ENCODE measurements at places on chromosomes 2 and 18.

DNA sequence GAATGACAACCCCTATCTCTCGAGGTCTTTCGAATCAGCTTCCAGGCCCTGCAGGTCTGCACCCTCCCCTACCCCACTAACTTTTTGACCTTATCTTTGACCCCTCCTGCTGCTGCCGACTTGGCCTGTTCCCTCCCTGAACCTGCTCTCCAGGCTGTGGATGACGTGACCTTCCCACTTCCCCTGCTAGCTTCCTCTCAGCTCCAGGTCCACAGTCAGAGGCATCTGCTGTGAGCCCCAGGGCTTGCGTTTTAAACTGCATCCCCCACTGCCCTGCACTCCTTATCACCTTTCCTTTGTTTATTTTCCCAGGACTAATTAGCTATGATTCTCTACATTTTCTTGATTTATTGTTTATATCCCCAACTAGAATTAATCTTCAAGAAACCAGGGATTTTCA lies 71.2 kb upstream of the ALKAL2 start:
- DNase-seq = no peak

GRCh38 chr2:104734937-104735586 lies 118.9 kb upstream of the POU3F3 start:
- DNase-seq = no peak

- no peak for DNase-seq
These were observed 750.8 kb upstream of the ID2 start for GRCh38 chr2:7930800-7931635.

GRCh38 chr2:96549967-96550786 lies 13.6 kb downstream of the ARID5A start:
- DNase-seq = no peak

GRCh38 chr2:20589975-20590703 lies 60.8 kb downstream of the HS1BP3 start:
- no peak for DNase-seq

GRCh38 chr18:2274613-2275012 lies 296.7 kb downstream of the METTL4 start:
- DNase-seq = no peak

DNA sequence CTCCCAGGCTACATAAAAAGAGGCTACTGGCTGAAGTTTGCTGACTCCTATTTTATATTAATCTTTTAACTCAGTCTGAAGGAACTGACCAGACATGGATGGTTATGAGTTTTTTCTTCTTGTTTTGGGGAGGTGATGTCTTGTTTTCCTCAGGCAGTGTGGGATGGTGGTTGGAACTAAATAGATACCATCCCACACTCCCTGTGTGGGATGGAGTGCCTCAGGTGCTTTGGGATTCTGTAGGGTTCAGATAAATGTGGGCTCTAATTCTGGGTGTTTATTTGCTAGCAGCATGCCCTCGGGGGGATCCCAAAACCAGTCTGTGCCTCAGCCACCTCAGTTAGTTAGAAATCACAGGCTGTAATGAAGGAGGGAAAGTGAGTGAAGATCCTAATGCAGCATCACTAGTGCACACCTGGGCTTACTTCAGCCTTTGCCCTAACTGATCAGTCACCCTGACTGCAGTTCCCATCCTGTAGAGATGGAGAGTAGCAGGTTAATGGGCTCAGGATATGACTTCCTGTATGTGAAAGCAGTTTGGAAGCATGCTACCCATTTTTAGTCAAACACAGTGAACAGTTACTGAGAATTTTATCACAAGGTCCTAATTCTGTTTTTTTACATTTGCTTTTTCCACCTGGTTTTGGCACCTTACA lies 132.2 kb downstream of the SPTBN1 start:
- DNase-seq = no peak

DNA sequence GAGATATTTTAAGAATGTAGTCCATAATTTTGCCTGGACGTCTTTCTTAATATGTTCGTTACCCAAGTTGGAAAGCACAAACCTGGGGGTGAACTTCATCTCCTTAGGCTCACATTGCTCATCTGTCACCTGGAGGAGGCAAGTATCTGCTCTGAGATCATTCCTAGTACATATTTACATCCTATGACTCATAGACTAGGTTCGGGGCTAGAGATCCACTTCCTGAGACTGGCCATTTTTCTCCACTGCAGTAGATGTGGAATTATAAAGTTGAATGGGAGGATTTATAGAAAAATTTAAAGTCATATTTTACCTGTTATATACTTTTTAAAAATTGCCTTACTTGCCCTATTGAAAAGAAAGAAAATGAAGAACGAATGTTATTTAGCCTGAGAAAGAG lies 77.5 kb upstream of the PROKR1 start:
- no peak for DNase-seq

DNA sequence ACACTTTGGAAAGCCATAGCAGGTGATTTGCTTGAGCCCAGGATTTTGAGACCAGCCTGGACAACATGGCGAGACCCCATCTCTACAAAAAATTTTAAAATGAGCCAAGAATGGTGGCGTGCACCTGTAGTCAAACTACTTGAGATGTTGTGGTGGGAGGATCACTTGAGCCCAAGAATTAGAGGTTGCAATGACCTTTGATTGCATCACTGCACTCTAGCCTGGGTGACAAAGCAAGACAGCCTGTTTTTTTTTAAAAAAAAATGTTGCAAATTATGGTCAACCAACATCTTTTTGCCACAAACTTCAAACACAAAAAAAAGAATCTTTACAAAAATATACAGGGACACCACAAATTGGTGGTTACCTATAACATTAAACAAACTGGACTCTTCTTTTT lies 40.3 kb downstream of the MEX3C start:
- DNase-seq = no peak

GRCh38 chr2:72131916-72132841 lies 15.5 kb downstream of the CYP26B1 start:
- DNase-seq = no peak

GRCh38 chr2:146844226-146844990 lies 1000.4 kb upstream of the ACVR2A start:
- no peak for DNase-seq

DNA sequence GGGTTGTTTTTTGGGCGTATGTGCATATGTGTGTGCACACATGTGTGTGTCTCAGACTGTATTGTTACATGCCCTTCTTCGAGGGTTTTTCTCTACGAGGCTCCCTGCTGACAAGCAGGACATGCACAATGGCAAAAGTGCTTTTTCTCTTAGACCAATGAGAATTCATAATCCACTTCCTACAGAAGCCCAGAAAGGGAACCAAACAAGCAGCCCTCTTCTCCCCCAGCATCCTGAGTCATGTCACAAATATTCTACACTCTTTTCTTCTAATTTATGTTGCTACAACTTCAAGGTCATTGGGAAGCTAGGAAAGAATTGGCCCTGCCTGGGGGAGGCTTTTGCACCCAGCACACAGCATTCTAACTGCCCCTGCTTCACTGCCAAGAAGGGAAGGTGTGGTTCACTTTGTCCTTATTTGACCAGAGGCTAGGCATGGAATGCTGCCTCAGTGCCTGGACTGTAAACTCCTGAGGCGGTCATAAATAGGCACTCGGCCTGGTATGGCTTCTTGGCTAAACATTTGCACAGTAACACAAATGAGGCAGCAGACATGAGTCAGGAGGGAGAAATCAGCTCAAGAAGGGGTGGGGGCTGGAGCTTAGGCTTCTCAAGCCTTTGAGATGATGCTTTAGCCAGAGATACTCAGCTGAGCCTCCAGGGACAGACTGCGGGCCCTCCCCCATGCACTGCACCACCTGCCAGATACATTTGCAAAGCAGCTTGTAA lies 92.7 kb upstream of the KLF7 start:
- DNase-seq = no peak

DNA sequence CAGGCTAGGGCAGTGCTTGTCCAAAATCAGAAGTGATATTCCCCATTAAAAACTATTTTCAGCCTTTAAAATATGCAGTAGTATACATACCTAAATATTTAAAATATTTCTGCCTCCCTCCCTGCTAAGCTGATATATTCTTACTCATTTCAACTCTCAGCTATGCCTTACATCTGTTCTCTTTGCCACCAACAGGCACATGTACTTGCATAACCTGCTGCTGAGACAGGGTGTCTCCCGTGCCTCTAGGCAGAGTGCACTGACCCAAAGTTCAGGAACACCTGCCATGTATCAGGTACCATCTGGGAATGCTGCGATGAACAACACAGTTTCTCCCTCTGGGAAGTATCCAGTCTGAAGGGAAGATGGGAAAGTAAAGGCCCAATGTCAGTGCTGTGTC lies 91.7 kb downstream of the STK39 start:
- DNase-seq = no peak

GRCh38 chr2:40751981-40752380 lies 300.1 kb upstream of the SLC8A1 start:
- DNase-seq = no peak

- no peak for DNase-seq
These were observed 8.3 kb downstream of the ZCCHC2 start for GRCh38 chr18:62531078-62531477.

DNA sequence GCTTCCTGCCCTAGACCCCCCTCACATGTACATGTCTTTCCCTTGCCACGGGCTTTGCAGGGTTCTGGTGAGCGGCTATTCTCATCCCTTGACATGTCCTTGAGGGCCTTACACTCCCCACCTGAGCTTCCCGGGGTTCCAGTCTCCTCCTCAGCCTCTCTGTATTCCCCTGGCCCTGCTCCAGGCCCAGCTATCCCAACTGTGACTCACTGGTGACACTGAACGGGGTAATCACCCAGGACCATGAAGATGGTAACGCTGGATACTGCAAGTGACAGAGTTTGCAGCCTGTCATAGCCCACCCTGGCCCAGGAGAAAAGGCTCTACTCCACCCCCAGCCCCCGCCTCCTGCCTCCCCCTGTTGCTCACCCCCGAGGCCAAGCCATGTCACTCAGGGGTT lies 27.3 kb downstream of the KIF3C start:
- DNase-seq = no peak

- no peak for DNase-seq
These were observed 263.8 kb downstream of the TCF4 start for GRCh38 chr18:55324166-55324565.

DNA sequence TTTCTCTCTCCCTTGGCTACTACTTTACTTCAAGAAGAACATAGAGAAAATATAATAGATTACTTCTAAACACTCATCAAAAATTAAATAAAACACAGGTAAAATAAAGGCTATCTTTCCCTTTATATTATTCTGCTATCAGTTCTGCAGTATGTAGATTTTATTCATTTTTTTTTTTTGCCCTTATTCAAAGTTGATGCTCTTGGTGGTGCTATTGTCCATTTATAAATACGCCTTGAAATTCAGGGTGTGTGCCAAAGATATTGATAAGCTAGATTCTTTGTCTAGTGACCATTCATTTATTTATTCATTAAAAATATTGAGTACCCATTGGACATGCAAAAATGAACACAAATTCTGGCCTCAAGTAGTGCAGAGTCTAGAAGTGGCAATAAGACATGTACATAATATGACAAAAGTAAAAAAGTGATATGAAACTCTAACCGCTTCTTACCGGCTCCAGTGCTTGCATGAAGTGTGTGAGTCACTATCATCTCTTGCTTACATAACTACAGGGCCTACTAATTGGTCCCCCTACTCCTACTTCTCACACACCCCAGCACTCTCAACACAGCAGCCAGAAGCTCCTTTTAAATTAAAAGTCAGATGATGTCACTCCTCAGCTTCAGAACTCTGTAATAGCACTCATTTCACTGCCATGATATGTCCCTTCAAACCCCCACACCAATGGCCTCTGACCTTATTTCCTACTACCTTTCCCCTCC lies 208.3 kb upstream of the FANCL start:
- no peak for DNase-seq

DNA sequence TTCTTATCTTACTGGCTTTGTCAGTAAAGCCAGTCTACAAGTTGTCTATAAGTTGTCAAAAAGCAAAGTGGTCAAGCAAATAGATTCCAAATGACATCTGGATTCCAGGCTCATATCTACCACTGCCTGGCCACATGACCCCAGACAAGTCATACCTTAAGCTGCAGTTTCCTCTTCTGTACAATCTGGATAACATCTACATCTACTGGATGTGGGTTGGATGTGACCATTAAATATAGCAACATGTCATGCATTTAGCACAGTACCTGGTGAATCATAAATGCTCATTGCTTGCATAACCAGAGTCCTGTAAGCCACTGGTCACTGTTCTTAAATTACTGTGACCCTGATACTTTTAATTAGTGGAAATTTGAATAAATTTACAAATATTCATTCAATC lies 16.8 kb downstream of the COBLL1 start:
- DNase-seq = no peak

DNA sequence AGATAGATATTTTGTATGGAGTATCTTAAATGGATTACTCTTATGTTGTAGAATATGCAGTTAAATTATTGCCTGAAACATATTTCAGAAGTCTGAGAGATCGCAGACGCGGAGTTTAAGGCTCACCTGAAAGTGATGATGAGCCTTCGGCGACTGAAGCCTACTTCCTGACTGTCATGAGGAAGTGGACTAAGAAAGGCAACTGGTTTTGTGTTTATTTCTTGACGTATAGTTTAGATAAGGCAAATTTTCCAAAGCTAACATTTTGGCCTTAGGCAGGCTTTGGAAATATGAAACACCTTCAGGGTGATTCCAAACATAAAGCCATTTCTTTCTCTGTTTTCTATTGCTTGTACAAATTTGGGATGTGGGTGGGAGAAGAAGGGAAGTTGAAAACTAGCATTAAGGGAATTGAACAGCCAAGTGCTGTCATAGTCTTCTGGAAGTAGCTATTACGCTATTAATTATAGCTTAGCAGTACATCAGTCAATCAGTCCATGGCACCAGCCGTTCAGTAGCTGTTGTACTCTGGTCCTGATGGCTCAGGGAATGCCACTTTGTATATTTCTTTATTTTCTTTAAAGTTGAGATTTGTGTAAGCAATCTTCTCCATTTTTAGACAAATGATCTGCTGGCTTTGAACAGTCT lies 1.5 kb downstream of the GRHL1 start:
- no peak for DNase-seq

- no peak for DNase-seq
These were observed 55.4 kb downstream of the CNTNAP5 start for GRCh38 chr2:124080281-124081153.

DNA sequence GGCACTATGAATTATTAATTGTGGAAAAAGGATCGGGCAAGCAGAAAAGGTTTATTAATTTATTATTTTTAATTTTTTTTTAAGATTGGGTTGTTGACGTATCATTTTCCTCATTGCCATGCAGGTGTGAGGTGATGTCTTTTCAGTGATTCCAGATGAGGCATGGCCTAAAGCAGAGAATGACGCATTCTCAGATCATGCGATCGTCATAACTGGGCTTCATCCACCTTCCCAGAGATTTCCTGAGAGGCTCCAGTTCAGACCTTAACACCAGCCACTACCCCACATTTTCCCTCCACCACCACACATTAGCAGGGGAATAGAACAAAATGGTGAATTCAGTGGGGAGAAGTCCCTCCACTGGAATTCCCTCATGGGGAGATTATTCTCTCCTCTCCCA lies 518.4 kb upstream of the SPHKAP start:
- no peak for DNase-seq

- DNase-seq = no peak
These were observed 3.8 kb downstream of the STAM2 start for GRCh38 chr2:152171718-152172117.

Measured in memory B cell (primary cell).